Left hindlimb (tissue), 1 donor: ENCODE measurements at places on chromosomes 11 and 22.

DNA sequence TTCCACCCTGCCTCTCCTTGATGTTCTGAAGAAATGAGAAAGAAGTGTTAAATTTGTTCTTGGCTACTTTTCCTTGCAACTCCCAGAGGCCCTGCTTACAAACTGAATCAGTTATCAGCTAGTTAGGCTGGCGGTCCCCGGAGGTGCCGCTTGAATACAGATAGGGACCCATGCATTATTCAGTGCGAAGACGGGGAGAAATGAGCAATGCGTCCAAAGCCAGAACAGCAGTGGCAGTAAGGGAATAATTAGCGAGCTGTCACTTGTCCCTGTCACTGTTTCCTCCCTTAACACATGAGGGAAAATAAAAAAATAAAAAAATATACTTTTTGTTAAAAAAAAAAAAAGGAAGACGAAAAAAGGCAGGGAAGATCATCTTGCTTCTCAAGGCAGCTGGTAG is 528.1 kb downstream of the MN1 start:
- DNase-seq: no peak

DNA sequence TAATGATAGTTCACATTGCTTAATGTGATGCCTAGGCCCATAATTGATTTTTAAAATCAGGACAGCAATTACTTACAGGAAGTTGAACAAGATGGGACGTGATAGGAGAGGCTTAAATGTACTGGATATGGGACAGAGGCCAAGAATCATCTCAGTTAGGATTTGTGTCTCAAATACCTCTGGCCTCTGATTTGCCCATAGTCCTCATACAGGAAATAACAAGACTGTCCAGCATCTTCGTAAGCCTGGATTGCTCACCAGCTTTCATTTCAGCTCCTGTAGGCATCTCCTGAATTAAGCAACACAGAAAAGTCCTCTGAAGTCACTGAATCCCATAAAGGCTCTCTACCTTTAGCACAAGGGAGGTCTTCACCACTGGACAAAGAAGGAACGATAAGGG is at the start of gene MRGPRX3:
TSS of gene MRGPRX3 (plus strand) at position 231 of the 400 bp plus-strand sequence. CDS start 4,632 bp downstream, outside the sequence.
- no peak for DNase-seq

DNA sequence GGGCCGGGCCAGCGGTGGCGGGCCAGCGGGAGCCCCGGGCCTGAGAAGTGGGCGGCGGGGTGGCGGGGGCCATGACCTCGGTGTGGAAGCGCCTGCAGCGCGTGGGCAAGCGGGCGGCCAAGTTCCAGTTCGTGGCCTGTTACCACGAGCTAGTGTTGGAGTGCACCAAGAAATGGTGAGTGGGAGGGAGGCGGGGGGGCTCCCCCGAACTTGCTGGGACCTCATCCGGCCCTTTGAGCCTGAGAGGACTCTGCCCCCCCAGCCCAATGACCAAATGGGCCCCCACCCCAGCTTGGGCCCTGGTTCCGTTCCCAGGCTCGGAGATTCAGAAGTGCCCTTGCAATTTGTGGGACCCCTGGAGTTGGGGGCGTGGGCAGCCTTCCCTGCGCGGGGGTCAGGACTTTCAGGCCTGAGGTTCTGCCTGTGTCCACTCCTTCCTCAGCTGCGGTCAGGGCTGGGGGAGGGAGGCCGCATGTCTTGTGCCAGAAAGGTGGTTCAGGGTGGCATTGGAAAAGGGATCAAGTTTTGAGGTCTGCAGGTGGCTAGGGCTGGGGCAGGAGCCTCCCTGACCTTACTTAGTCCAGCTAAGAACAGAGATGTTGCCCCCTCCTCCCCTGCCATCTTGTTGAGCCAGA is 496 bp downstream of the EHBP1L1 start:
- no peak for DNase-seq

GRCh38 chr22:43631201-43631600 is 180.9 kb downstream of the EFCAB6 start:
- no peak for DNase-seq

DNA sequence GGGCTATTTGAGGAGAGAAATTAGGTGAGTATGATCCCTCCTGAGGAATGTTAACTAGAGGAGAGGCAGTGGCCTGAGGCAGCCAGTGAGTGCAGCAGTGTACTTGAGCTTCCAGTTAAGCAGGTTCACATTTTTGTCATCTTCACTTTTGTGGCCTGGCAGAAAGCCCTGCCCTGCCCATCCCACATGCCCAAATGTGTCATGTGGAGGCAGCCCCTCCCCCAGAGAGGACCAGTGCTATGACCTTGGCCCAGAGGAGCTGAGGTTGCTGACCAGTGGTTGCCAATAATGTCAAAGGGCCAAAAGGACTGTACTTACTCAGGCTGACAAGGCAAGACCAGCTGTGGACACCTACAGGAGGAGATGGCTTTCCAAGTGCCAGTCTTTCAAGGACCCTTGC is 17.6 kb upstream of the GRK2 start:
- DNase-seq: no peak

DNA sequence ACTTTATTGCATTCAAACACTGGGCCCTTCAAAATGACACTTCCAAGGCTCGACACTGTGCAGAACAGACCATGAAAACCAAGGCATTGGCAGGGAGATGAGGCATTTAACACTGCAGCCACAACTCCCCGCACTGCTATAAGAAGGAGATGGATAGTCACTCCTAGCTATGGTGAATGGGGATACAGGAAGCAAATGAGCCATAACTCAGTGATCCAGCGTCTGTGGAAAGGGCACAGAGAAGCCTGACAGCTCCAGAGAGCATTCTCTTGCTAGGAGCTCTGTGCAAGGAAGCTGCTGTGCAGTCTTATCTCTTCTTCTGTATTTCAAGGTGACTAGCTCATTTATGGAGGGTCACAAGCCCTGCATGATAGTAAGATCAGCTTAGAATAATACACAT is 20.9 kb downstream of the HPS4 start:
- DNase-seq: no peak

GRCh38 chr11:116660011-116660410 is 112.8 kb downstream of the BUD13 start:
- DNase-seq: no peak

DNA sequence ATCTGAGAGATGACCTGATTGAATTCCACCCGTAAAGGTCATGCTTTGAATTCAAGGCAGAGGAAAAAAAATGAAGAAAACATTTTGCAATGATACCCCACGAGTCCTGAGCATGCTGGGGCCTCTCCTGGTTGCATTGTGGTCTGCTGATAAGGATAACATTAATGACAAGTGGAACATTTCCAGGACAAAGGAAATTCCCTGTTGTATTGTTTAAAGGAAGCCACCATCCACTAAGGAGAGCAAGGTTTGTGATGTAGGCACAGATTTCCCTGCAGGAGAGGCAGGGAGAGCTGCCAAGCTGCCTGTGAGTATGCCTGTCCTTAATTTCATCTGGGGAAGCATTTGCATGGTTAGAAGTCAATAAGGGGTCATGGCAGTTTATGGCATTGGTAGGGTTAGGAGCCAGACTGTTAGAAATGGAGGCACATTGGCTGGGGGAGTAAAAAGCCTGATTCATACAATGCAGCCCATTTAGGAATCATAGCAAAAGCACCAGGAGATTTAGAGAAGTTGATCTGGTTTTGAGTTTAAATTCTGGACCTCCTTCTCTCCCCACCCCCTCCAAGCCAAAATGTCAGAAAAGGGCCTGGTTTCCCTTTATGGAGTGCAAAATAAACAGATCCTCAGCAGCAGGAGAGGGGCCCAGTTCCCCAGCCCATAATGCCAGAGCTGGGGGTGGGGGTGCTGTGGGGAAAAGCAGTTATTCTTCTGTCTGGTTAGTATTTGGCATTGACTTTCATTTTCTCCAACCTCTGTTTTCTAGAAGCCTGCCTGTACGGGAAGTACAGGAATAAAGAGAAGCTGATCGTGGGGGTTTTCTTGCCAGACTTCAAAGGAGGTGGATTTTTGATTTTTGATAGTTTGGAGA is 22.1 kb downstream of the FLI1 start:
- no peak for DNase-seq

DNA sequence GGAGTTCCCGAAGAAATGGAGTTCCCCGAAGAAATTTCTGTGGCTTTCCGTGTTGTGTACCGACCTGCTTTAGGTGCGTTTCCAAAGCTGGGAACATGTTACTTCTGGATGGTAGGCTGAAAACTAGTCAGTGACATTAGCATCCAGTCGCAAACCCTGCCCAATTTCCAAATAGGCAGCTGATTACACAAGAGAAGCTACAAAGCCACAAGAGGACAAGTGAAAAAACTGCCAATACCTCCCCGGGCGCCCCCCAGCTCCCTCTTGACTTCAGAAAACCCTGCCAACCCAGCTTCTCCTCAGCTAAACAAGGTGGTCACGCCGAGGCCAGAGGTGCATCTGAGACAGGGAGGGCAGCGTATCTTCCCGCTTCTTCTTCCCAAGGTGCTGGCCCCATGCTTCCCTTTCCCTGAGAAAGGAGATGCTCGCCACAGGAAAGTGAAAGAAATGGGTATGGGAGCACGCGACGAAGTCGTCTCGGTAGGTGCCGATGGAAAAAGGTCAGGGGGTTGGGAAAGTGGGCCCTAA is 551 bp downstream of the AGBL2 start:
- no peak for DNase-seq

DNA sequence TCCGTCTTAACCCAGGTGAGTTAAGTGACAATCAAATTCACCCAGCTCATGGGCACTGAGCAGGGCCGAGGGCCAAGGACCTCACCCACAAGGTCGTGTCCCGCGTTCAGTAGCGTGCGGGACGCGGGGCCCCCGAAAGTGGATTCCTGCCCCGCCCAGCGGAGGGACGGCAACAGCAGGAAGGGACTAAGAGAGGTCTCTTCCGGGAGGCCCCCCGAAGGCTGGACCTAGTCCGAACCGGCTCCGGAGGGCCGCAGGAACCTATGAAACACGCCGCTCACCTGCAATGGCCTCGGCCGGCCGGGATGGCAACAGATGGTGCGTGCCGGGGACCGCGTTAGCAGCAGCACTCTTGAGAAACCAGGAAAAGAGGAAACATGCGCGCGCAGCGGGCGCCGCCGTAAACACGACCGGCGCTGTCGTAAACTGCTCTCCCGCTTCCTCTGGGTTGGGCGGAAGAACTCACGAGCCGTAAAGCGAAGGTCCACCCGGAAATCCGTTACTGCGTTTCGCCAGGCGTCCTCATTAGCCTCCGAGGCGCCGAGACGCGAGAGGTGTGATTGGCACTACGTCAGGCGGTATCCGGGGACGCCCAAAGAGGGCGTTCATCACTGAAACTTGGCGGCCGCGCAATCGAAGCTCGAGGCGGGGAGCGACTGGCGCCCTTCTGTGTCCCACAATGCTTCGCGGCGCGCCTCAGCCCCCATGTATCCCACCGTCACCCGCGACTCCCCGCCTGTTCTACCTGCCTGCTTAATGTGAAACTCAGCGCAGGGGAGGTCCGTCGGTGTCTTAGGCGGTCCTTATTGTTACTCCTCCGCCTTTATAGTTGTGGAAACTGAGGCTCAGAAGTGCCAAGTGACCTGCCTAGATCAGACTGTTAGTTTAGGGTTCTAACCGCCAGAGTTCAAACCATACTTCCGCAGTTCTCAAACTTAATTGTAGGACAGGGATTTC is at the start of gene EIF3D:
TSS of gene EIF3D (minus strand) at position 372 of the 957 bp plus-strand sequence. CDS start 3,045 bp downstream, outside the sequence.
- DNase-seq: peak; percentile 98

DNA sequence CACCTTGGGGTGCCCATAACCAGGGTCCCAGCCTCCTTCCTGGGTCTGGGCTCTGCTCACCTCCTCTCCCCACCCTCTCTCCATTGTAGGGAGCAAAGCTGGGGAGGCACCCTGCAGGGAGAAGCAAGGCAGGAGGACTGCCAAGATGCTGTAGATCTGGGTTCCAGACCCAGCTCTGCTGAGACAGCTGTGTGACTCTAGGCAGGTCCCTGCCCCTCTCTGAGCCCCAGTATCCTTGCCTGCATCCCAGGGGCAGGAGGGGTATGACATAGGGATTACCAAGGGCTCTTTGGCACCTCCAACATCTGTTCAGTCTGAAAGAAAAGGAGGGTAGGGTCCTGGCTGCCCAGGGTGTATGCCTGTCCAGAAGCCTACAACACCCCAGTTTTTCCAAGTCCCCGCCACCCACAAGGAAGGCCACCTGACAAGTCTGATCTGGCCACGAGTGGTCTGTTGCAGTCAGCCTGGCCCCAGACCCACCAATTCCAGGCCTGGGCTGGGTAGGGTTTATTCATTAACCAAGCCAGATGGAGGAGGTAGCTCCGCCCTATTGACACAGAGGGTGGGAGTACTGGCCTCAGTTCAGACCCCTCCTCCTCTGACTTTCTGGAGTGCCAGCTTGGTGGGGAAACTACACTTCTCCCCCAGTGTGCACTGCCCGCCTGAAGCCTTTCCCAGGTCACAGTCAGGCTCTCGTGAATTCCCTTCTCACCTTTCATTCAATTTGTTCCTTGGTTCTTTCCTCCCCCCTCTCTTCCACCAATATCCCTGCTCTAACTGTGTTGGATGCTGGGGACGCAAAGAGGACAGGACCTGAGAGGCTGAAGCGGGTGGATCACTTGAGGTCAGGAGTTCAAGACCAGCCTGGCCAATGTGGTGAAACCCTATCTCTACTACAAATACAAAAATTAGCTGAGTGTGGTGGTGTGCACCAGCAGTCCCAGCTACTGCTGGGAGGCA is 15.0 kb downstream of the STARD10 start:
- DNase-seq: no peak

DNA sequence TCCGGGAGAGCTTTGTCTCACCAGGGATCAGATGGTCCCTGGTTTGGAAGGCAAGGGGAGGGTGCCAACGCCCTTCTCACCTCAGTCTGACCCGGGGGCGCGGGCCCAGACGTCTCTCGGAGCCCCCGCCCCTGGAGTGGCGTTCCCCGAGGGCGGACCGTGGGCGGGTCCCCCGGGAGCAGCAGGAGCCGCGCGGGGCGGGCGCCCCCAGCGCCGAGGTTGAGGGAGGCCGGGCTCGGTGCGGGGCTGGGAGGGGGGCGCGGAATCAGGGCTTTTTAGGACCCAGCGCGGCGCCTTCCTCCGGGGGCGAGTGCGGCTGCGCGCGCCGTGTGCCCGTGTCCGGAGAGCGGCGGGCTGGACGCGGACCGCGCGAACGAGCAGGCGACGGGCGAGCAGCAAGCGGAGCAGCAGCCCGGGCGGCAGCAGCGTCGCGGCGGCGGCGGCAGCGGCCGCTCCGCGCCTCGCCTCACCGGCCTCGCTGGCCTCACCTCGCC is at the start of gene KCNC1:
TSS of gene KCNC1 (plus strand) at position 364 of the 494 bp plus-strand sequence. CDS start 1,222 bp downstream, outside the sequence.
- no peak for DNase-seq

DNA sequence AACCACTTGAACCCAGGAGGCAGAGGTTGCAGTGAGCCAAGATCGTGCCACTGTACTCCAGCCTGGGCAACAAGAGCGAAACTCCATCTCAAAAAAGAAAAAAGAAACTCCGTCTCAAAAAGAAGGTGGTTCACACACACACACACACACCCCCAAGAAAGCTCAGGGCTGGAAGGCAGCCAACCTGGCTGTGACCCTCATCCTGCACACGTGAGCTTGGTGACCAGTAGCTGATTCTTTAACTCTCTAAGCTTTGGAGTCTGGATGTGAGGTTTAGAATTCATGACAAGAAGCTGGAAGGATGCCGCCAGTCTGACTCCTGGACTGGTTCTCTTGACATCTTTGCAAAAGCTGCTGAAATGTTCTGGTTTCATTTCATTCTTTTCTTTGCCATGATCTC is 1.9 kb upstream of the RNH1 start:
- DNase-seq: no peak

DNA sequence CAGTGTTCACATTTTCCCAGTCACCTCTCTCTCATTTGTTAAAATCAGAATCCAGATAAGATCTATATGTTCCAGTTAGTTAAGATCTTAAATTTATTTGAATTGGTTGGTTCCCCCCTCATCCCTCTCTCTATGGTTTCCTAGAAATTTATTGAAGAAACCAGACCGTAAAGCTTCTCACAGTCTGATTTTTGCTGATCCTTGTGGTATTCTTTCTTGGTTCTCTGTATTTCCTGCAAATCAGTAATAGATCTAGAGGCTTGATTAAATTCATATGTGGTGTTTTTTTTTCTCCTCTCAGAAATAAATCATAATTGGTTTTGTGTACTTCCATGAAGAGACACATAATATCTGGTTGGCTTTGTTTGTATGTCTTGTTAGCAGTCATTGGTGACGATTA is 147.5 kb downstream of the TMEM135 start:
- DNase-seq: no peak
